ENCODE measurements at places on chromosomes 12 and 14. TPM values are rescaled to one million over a fixed set of nuclear protein-coding genes. Genes with fewer than 3 reads are reported as not detected.

Gene MRPL51
- total RNA-seq, result 124 TPM

Gene KRT83
- not detected for total RNA-seq

Gene CLEC12A
- total RNA-seq, result not detected

Gene OR10G3
- not detected for total RNA-seq

Gene PTGER2
- 0.11 TPM for total RNA-seq

Gene CLEC4E
- not detected for total RNA-seq

Gene MEG3
- 2.7 TPM for total RNA-seq

Gene RTN1
- total RNA-seq, result 0.09 TPM

Gene GNG2
- total RNA-seq, result 6.5 TPM

Gene GALNT8
- total RNA-seq, result 0.09 TPM

Gene FGD6
- 17.6 TPM for total RNA-seq

Gene OVCH1
- not detected for total RNA-seq

Gene KCNC2
- not detected for total RNA-seq

Gene CLEC9A
- not detected for total RNA-seq

Gene CMKLR1
- total RNA-seq, result 0.09 TPM

Gene ANG
- 6.2 TPM for total RNA-seq

Gene GPR162
- total RNA-seq, result 0.09 TPM

Gene IAPP
- not detected for total RNA-seq

Data from dermis lymphatic vessel endothelial cell (primary cell).